ENCODE measurements at places on chromosomes 6 and 20. TPM values are rescaled to one million over a fixed set of nuclear protein-coding genes. Genes with fewer than 3 reads are reported as not detected.

Gene CALHM4
- total RNA-seq = not detected

Gene COX4I2
- 0.13 TPM for total RNA-seq

Gene C20orf141
- total RNA-seq = not detected

Gene ATP5F1E
- total RNA-seq = 21.0 TPM

Gene OOEP
- total RNA-seq = 0.30 TPM

Gene ANKRD66
- total RNA-seq = not detected

Gene TFAP2A
- total RNA-seq = 1.3 TPM

Gene SLC39A7
- total RNA-seq = 190 TPM

Gene LINC00237
- not detected for total RNA-seq

Gene EFCAB8
- 0.33 TPM for total RNA-seq

Gene TREM2
- total RNA-seq = not detected

Gene ZHX3
- 29.0 TPM for total RNA-seq

Gene BHLHE23
- total RNA-seq = not detected

Gene HLA-DQB1
- total RNA-seq = not detected

Gene SMOC2
- total RNA-seq = 0.13 TPM

Gene BMP7
- total RNA-seq = not detected

Gene TMEM74B
- 0.13 TPM for total RNA-seq

Gene TBX18
- 45.0 TPM for total RNA-seq

Gene CEBPB
- total RNA-seq = 54.6 TPM

Gene BLOC1S5
- 15.5 TPM for total RNA-seq

Gene MYB
- 0.33 TPM for total RNA-seq

Gene NELFCD
- total RNA-seq = 46.8 TPM

Gene DLK2
- total RNA-seq = 0.20 TPM

Gene MOG
- total RNA-seq = not detected

Gene EDN1
- 24.9 TPM for total RNA-seq

Gene LTB
- total RNA-seq = not detected

Gene ZNF341
- total RNA-seq = 2.0 TPM

Gene CCN6
- 0.10 TPM for total RNA-seq

Gene ULBP1
- 0.17 TPM for total RNA-seq

Gene SYNCRIP
- total RNA-seq = 61.3 TPM

Gene ATRN
- 93.8 TPM for total RNA-seq

Gene WFDC5
- not detected for total RNA-seq

Gene TFAP2C
- not detected for total RNA-seq

Gene CPNE5
- total RNA-seq = 0.20 TPM

Gene PBX2
- total RNA-seq = 45.9 TPM

Gene EYS
- under 0.01 TPM for total RNA-seq

Gene COL20A1
- 0.07 TPM for total RNA-seq

Gene CPXM1
- 0.33 TPM for total RNA-seq

Gene ZNF391
- total RNA-seq = 1.6 TPM

Gene KIZ
- total RNA-seq = 8.2 TPM

Gene LST1
- total RNA-seq = 0.23 TPM

Gene RNF114
- 53.2 TPM for total RNA-seq

Gene TNXB
- 9.8 TPM for total RNA-seq

Gene MRS2
- total RNA-seq = 15.3 TPM

Gene TMEM63B
- 36.9 TPM for total RNA-seq
